ENCODE measurements at places on chromosomes 2 and 18. TPM values are rescaled to one million over a fixed set of nuclear protein-coding genes. Genes with fewer than 3 reads are reported as not detected.

DNA sequence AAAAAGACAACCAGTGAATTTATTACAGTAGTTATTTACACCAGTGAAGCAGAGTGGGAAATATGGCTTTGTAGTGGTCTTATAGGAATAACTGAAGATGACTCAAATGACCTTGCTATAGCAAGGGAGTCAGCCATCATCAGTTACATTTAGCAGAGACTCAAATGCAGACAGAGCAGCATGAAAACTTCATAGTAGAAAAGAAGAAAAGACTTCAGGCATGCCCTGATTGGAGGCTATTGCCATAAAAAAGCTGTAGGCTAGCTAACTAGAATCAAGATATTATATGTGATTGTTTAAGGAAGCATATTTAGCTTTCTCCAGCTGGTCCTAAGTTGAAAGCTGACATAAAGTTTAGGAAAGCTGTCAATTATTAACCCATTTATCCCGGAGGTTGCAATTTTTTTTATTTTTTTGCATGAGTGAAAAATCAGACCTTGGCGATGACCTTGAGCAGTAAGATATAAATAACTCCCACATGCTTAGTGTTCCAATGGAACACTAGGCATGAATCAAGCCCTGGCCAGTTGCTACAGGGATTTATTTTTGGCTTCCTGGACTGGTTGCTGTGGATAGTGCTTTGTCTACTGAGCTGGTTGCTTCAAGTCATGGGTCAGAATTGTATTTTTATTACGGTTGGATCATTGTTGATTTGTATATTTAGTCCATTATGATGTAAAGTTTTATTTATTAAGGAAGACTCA is 675.6 kb upstream of the VRK2 start:
- no peaks in the 10 kb centered on the region for H3K36me3 ChIP-seq
- no peak overlapping the region for H3K4me3 ChIP-seq
- no peak for DNase-seq
- no peaks in the 10 kb centered on the region for H3K27me3 ChIP-seq
- H3K4me1 ChIP-seq, result no peaks in the 10 kb centered on the region

- H3K36me3 ChIP-seq, result no peaks in the 10 kb centered on the region
- H3K27ac ChIP-seq, result no peak overlapping the region
- DNase-seq, result no peak
- no peak overlapping the region for H3K4me3 ChIP-seq
- H3K4me1 ChIP-seq, result no peaks in the 10 kb centered on the region
- no peaks in the 10 kb centered on the region for H3K27me3 ChIP-seq
These were observed 106.5 kb upstream of the TMEM200C start for GRCh38 chr18:6001867-6002266.

DNA sequence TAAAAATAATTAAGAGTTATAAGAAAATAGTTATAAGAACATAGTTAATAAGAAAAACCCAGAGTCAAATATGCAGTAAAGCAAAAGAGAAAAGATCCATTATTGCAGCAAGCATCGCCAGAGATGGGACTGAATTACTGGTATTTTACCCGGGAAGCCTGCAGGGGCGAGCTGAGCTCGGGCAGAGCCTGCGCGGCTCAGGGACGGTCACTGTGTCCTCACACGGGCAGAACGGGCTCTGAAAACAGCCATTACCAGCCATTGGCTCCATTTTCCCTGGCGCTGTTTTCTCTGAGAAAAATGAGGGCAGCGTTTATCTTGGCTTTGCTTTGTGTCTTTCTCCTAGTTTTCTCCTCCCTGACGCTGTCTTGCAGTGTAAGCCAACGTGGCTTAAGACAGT is 95.3 kb upstream of the ALKAL2 start:
- no peaks in the 10 kb centered on the region for H3K36me3 ChIP-seq
- DNase-seq, result no peak
- no peak overlapping the region for H3K27ac ChIP-seq

DSG4 gene
- not detected for total RNA-seq

- H3K27me3 ChIP-seq, result peaks cover 3% of the 10 kb centered on the region
- no peak overlapping the region for H3K4me3 ChIP-seq
- no peaks in the 10 kb centered on the region for H3K36me3 ChIP-seq
- H3K27ac ChIP-seq, result no peak overlapping the region
- peaks cover 4% of the 10 kb centered on the region for H3K4me1 ChIP-seq
These were observed 83.0 kb upstream of the LTBP1 start for GRCh38 chr2:32863803-32864202.

SCG2 gene
- total RNA-seq, result 38.7 TPM

DNA sequence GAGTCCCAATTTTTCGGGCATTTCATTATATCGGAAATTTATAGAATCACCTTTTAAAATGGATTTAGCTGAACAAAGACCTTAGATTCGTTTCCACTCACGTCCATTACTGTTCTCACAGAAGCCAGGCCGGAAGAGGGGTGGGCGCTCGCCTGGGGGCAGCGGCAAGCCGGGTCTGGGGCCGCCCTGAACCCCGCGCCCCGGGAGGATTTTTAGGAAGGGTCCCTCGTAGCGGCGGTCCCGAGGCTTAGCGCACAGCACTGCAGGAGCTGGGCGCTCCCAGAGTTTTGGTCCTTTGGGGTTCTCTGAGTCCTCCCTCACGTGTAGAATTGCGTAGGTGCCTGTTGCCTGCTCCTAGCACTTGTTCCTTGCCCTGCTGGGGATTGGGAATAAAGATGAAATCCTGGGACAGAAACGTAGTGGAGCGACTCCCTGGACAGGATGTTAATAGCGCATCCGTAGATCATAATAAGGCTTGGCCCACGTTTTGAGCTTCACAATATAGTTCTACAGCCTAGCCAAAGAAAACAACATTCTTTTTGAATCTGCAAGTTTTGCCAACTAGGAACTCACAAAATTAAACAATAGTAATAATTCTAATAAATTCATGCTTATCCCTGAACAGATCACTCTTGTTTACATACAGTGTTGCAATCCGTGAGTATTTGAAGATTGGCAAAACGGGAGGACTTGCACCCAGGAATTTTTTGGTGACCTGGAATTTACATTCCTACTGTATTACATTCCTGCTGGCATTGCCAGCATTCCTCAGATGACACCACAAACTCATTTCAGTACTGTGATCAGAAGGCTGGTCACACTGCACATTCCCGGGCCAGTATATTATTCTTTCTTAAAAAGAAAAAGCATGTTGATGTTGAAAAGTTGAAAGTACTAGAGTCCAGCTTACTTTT is 875 bp downstream of the C18orf63 start:
- H3K4me1 ChIP-seq, result peaks cover 10% of the 10 kb centered on the region
- peaks cover 7% of the 10 kb centered on the region for H3K36me3 ChIP-seq
- H3K4me3 ChIP-seq, result no peak overlapping the region
- no peak overlapping the region for H3K27ac ChIP-seq

- H3K27ac ChIP-seq, result no peak overlapping the region
- peaks cover 2% of the 10 kb centered on the region for H3K4me1 ChIP-seq
- DNase-seq, result no peak
- peaks cover 5% of the 10 kb centered on the region for H3K27me3 ChIP-seq
- H3K4me3 ChIP-seq, result no peak overlapping the region
These were observed 138.8 kb upstream of the ITGA6 start for GRCh38 chr2:172288603-172289002.

DNA sequence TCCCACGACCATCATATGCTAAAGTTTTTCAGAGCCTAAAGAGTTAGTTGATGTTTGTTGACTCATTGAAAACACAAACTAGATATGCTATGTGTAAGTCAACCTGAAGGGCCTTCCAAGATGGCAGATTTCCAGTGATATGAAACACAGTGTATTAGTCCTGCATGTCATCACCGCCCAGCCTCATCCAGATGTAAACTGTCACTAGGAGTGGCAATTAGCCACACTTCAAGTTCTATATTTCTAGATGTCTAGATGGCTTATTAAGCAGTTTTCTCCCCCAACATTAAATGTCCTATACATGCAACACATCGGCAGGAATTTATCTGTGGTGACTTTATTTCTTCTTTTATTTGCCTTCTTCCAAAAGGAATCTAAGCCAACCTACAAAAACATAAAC is 444.1 kb upstream of the SMIM21 start:
- no peaks in the 10 kb centered on the region for H3K27me3 ChIP-seq
- no peak overlapping the region for H3K27ac ChIP-seq
- H3K4me1 ChIP-seq, result peaks cover 11% of the 10 kb centered on the region

SNORC gene
- total RNA-seq, result 2.4 TPM

DNA sequence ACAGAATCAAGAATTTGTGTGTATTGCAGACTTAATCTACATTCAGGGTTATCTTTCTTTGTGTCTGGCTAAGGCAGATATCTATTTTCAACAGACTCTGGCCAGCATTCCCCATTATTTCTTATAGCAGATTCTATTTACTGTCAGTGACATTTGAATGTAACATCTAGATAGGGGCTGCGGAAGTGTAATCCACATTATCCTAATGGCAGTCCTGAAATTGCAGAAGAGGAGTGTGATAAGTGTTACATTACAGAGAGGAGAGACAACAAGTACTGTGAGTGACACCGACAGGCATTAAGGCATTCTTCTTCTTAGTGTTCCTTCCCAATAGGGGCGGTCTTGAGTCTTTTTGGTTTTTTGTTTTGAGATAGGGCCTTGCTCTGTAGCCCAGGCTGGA is 598.2 kb upstream of the NXPH2 start:
- H3K27ac ChIP-seq, result no peak overlapping the region
- no peak overlapping the region for H3K4me3 ChIP-seq
- H3K27me3 ChIP-seq, result peaks cover 7% of the 10 kb centered on the region
- no peaks in the 10 kb centered on the region for H3K36me3 ChIP-seq
- DNase-seq, result no peak
- H3K4me1 ChIP-seq, result no peaks in the 10 kb centered on the region

DNA sequence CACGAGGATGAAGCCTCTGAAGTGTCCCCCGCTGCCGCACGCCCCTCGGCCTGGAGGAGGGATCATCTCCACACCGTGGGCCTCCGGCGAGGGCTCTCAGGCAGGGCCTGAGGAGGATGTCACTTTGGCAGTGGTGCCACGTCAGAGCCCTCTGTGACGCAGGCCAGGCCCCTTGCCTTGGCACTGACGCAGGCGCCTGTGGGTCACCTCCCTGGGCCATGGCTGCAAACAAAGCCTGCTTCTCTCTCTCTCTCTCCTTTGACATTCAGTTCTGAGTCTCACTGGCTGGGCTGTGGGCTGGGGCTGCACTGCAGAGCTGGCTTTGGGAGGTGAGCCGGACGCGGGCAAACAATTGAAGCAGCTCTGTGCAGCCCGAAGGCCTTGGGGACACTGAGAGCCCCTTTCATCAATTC is 273.7 kb downstream of the TWIST2 start:
- H3K36me3 ChIP-seq, result peaks cover 13% of the 10 kb centered on the region
- no peak overlapping the region for H3K4me3 ChIP-seq
- H3K4me1 ChIP-seq, result peaks cover 21% of the 10 kb centered on the region
- peaks cover 15% of the 10 kb centered on the region for H3K27me3 ChIP-seq
- H3K27ac ChIP-seq, result peak overlapping the region; percentile 78

DNA sequence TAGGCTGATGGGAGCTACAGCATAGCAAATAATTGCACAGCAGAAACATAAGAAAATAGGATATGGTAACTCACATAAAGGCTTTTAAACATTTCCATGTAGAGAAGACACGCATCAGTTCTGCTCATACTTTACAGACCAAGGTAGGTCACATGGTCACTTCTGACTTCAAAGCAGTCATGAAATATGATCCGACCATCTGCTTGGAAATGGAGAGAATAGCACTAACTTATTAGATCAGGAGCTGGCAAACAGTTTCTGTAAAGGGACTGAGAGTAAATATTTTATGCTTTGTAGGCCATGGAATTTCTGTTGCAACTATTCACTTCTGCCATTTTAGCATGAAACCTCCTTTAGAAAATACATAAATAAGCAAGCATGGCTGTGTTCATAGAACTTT is 936.6 kb upstream of the FANCL start:
- no peak for DNase-seq
- H3K27me3 ChIP-seq, result peaks cover 3% of the 10 kb centered on the region
- no peaks in the 10 kb centered on the region for H3K36me3 ChIP-seq
- H3K4me1 ChIP-seq, result no peaks in the 10 kb centered on the region
- no peak overlapping the region for H3K4me3 ChIP-seq

GRCh38 chr2:46803547-46803878 is 112.1 kb downstream of the MCFD2 start:
- H3K4me1 ChIP-seq, result peaks cover 10% of the 10 kb centered on the region
- H3K27ac ChIP-seq, result no peak overlapping the region
- H3K36me3 ChIP-seq, result no peaks in the 10 kb centered on the region
- no peak overlapping the region for H3K4me3 ChIP-seq

IL1F10 gene
- total RNA-seq, result not detected

DNA sequence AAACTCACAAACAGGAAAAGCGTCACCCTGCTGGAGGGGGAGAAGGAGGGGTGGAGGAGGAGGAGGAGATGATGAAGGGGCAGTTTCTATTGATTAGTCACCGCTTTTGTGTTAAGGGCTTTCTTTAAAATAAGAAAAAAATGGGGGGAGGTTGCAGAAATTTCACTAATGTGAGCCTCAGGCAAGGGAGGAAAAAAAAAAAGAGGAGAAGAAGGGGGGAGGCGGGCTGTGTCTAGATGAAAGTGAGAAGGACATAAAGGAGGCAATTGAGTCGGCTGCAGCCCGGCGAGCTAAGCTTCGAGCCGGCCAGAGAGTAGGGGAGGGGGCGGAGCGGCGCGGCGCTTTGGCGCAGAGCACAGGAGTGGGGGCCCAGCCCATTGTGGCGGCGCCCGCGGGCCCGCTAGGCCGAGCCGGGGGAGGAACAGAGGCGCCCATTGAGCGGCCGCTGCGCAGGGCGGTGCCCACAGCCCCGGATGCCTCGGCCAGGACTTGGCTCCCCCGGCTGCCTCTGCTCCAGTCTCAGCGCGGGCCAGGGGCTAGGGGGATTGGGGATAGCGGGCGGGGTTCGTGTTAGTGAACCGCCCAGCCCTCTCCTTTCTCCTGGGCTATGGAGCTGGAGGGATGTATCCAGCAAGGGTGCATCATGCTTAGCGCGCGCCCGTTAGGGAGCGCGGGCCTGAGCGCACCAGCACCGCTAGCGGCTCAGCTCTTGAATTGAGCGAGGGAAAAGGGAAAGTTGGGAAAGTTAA is 7.9 kb downstream of the PAX3 start:
- peak; percentile 61 for DNase-seq
- H3K4me1 ChIP-seq, result peaks cover 17% of the 10 kb centered on the region
- peak overlapping the region; percentile 79 for H3K4me3 ChIP-seq
- H3K27me3 ChIP-seq, result peaks cover 37% of the 10 kb centered on the region

CDK15 gene
- total RNA-seq, result 0.61 TPM

DNA sequence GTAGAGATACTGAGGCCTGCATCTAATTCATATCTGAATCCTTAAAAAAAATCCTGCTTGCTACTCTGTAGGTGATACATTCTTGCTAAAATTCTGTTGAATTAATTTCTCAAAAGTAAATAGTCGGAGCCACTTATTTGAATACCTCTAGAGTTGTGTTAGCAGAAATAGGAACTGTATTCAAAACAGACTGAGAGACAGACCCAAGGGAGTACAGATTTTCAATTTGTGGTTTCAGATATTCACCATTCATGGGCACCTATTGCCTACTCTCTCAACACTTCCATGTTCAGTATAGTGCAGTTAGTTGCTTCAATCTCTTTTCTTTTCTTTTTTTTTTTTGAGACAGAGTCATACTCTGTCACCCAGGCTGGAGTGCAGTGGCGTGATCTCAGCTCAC is 46.6 kb upstream of the CTLA4 start:
- no peaks in the 10 kb centered on the region for H3K36me3 ChIP-seq
- H3K27ac ChIP-seq, result no peak overlapping the region

- no peaks in the 10 kb centered on the region for H3K4me1 ChIP-seq
- no peak overlapping the region for H3K27ac ChIP-seq
- H3K4me3 ChIP-seq, result no peak overlapping the region
- DNase-seq, result no peak
- no peaks in the 10 kb centered on the region for H3K36me3 ChIP-seq
These were observed 496.2 kb downstream of the SATB2 start for GRCh38 chr2:198961547-198961946.

All from glutamatergic neuron (in vitro differentiated cells).